Activated naive CD4-positive, alpha-beta T cell treated with anti-CD3 and anti-CD28 coated beads, Interleukin-2, amount 50 U/mL, for 72 hours (primary cell): ENCODE measurements at places on chromosomes 11 and 22. TPM values are rescaled to one million over a fixed set of nuclear protein-coding genes. Genes with fewer than 3 reads are reported as not detected.

DNA sequence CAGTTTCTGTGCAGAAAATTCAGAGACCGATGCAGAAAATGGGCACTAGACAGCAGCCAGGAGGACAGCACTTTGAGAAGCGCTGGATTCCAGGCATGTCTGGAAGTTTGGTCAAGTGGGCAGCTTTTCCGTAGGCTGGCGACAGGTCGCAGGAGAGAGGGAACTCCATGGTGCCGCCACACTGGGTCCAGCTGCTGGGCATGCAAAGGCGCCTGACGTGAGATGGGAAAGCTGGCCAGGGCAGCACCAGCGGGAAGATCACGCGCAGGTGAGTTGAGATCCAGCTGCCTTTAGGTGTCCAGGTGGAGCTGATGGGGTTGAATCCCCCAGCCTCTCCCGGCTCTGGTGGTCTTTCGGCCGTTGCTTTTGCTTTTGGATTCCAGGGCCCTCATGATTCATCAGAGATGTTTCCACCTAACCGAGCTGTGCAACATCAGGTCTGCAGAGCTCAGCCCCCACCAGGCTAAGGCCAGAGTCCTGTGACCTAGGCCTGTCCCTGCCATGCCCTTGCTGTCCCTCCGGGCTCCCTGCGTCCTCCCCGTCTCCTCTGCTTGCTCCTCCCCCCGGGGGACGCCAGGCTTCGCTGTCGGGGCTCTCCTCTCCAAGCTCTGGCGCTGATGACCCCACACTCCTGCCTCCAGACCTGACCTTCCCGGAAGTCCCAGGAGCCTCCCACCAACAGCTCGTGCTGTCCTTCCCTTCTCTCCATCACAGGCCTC lies 1001.7 kb downstream of the BRD1 start:
- no peak for DNase-seq

DNA sequence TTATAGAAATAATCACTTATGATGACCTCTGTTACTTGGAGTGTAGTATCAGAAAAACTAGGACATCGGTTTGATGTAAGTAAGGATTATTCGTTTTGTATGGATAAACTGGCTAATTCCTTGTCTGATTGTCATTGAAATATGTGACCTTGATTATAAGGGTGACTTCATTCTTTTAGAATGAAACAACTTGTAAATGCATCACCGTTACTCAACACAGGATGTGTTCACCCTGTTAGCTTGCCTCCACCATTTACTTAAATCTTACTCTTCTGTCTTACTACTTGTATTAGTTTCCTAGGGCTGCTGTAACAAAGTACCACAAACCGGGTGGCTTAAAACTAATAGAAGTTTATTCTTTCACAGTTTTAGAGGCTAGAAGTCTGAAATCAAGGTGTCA lies 7.9 kb downstream of the SFI1 start:
- no peak for DNase-seq

DNA sequence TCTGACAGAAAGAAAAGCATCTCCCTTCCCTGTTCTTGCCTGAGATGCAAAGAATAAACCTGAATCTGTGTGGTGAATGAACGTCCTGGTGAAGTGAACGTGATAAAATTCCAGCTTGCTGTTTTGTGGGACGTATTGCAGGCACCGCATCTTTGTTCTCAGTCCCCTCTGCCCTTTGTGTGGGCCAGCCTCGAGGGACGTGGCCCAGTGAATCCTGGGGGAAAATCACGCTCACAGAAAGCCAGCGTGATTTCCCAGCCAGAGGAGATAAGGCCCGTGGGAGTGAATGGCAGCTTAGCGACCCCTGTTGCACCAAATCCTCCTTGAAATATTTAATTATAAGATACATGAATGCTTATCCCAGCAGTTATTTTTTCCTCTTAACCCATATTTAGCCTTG lies 129.1 kb downstream of the COMMD9 start:
- no peak for DNase-seq

Gene UBQLNL
- 0.21 TPM for total RNA-seq
